Stimulated activated CD8-positive, alpha-beta memory T cell treated with anti-CD3 and anti-CD28 coated beads, Interleukin-7, amount 100 ng/mL, for 1 hour (primary cell): ENCODE measurements at places on chromosomes 5 and 9.

DNA sequence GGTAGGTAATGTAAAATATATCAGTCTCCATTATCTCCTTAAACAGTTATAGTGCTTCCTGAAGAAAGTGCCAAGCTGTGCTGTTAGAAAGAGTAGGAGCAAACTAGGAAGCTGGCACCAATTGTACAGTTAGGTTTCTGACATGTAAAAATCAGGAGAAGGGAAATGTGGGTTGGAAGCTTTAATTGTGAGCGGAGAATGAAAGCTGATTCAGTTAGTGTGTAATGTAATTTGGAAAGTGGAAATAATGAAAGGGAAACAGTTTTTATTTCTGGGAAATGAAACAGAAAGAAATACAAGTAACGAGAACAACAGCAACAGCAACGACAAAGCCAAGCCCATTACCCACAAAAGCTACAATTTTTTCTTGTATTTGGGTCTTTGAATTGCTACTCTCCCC is 48.8 kb upstream of the JAK2 start:
- DNase-seq = no peak

- no peak for DNase-seq
Measured at GRCh38 chr9:98942906-98943681, 613 bp upstream of the COL15A1 start.

GRCh38 chr5:100828071-100828897 is 74.8 kb downstream of the ST8SIA4 start:
- DNase-seq = no peak

DNA sequence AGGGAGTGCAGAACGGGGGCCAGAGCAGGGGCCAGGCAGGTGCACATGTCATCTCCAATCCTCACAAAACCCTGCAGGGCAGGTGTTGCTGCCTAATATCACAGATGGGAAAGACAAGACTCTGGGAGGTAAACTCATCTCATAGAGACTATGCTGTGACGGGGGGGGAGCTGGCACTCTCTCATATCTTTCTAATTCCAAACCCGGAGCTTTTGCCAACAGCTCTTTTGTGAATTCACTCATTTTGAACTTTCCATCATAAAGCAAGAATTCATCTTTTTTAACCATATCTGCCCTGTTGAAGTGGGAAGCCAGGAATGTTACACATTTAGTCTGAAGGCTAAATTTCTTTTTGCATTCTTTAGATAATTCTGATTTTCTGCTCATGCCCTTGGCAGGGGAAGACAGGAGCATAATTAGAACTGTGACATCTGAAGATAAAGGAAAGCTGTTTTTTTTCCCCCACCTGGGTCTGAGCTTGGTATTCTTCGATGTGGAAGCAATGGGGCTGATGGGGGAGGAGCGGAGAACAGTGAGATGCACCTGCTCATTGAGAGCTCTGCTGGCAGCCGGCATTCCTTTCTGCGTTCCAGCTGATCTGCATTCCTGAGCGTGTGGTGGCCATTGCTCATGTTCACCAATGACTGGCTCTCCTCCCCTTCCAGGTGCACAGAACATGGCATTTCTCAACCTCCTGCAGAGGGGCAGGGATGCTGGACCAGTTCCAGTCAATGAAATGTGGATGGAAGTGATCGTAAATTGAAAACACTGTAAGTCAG is 159.2 kb downstream of the NSG2 start:
- DNase-seq = no peak

GRCh38 chr5:891117-891836 is 1.3 kb downstream of the BRD9 start:
- no peak for DNase-seq
